Eye (tissue), 1 donor: ENCODE measurements at places on chromosomes 4 and X.

DNA sequence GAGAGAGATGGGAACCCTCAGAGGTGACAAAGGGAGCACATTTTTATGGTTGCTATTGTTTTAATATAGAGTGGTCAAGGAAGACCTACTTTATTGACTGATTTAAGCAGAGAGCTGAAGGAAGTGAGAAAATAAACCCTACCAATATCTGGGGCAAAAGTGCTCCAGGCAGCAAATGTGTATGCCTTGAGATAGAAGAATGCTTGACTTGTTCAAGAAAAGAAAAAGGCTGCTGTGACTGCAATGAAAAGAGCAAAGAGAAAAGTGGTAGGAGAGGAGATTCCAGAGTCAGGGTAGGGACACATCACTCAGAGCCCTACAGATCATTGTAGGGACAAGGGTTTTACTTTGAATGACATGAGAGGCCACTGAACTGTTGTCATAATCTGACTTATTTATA lies 26.0 kb downstream of the STAP1 start:
- DNase-seq = no peak

DNA sequence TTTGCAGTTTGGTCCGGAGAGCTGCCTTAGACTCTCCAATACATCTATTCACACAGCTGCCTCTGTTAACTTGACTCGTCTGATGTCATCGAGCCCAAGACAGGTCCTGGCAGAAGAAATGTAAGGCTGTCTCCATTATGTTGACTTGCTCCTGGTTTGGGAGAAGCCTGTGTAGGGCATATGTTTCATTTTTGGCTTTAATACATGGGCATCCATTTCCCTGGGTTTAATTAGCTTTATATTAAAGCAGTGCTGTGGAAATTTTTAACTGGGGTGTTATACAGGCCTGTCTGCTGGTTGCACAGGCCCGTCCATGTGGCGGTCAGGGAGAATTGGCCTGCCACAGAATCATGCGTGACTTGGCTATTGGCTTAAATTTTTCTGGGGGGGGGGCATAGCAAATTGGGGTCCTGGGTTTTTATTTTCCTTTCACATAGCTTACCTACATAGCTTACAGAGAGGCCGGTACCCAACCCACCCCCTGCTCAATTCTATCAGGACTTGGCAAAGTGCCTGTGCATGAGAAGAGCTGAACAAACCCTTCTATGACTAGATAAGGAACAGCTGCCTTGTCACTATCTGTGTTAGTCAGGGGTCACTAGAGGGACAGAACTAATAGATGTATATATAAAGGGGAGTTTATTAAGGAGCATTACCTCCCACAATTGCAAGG lies 123.5 kb upstream of the WDR1 start:
- DNase-seq = peak; percentile 8

DNA sequence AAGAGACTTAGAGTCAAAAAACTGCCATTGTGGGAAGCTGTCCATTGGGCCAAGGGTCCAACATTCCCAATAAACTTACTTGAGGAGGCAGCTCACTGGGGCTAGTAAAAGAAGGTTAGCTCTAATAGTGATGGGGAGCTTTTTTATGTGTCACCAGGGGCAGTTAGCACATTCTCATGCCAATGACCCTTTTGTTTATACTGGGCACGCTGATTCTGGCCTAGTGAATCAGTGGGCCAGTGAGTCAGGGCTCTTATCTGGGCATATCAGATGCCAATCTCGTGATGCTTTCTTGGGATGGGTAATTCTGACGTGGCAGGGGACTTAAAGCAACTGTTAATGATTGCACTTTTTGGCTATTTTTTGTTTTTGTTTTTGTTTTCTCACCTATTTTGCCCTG lies 27.8 kb downstream of the TCEAL1 start:
- no peak for DNase-seq

GRCh38 chr4:74451214-74451661 lies 6.3 kb downstream of the AREG start:
- no peak for DNase-seq

DNA sequence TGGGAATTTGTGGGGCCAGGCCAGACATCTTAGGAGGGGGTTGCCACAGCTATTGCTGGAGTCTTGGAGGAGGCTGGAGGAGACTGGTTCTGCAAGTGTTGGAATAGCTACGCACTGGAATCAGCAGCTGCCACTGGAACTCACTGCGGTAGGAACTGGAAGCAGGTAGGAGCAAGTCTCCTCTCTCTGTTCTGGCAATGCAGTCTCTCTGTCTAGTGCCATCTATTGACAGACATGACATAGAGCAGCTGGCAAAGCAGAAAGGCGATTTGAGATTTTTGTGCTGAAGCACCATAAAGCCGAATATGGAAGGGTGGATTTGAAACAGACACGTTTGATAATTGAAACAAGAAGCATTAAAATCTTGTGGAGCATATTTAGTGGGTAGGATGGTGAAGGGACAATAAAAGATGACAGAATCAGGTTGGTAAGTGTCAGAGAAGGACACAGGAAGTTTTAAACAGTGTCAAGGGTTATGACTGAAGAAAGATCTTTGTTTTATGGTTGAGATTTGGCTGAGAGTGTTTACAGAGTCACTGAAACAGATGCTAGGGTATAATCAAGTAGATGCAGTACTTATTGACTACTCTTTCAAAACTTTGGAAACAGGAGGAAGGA lies 23.5 kb upstream of the SYNPO2 start:
- DNase-seq = peak; percentile 50

GRCh38 chr4:156971676-156972378 lies at the start of gene PDGFC:
Gene PDGFC (minus strand): TSS chr4:156971799. CDS start chr4:156970903, 896 bp downstream.
- peak; percentile 86 for DNase-seq

DNA sequence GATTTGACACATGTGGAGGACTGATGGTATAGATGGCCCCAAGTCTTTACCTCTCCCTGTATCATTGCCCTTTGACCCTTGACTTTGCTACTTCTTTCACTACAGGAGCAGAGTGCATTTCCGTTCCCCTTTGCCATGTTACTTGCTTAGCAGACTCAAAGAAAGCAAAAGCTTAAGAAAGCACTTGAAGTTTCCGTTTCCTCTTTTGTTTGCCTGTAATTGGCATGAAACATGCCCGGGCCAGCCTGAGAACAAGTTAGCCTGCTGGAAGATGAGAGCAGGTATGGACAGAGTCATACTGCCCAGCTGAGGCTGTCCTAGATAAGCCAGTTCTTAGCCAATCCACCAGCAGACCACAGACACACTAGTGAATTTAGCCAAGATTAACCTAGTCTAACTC lies 206.0 kb downstream of the BCOR start:
- DNase-seq = no peak

DNA sequence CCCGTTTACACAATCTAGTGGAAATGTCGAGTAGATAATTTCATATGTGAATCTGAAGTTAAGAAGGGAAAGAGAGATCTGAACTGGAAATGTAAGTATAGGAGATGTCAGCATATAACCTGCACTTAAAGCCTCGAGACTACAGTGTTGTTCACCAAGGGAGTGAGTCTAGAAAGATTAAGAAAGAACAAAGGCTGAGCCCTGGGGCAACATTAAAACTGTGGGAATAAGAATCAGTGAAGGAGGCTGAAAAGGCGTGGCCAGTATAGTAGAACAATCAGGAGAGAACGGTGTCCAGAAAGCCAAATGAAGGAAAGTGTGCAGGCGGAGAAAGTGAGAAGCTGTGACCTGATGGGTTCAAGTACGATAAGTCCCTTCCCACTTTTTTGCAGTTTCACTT lies 118.8 kb upstream of the TENM3 start:
- DNase-seq = no peak

GRCh38 chr4:48909697-48910096 lies 3.1 kb upstream of the OCIAD2 start:
- no peak for DNase-seq

DNA sequence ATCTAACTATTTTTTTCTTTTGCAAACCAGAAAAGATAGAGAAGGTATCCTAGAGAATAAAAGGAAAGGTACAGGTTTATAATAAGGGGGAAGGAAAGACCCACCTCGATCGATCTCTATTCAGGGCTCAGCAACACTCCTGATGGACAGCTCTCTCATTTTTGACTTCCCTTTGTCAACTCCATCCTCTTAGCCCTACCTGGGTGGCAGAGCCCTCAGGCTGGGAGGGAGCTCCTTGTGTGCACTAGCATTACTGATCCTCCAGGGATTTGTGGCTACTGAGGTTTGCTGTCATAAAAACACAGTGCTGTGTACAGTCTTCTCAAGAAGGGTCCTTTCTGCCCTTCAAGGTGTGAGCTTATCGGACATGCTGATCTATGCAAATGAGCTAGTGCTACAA lies 111.0 kb downstream of the MID1 start:
- DNase-seq = no peak

DNA sequence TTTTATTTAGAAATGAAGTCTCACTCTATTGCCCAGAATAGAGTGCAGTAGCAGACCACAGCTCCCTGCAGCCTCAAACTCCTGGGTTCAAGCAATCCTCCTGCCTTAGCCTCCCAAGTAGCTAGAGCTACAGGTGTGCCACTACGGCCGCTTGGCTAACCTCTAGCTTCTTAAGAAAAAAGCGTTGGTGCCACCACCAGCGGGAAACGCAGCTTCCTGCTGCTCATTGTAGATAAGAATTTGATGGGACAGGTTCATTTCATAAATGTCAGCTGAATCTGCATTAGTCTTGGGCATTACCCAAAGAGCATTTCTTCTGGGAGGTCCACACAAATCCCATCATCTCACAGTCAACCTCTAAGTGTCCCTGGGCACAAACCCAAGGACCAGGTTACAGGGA lies 33.2 kb upstream of the NAP1L5 start:
- DNase-seq = no peak

- DNase-seq = no peak
Observed at GRCh38 chrX:3449287-3449686, 102.8 kb upstream of the MXRA5 start.

DNA sequence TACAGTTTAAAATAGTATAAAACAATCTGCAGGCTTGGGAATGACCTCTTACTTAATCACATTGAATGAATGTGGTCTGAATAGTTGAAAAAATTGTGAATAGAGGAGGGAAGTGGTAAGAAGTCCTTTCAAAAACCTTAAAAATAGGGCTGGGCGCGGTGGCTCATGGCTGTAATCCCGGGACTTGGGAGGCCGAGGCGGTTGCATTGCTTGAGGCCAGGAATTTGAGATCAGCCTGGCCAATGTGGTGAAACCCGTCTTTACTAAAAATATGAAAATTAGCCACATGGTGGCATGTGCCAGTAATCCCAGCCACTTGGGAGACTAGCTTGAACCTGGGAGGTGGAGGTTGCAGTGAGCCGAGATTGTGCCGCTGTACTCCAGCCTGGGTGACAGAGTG lies 36.5 kb downstream of the HERC3 start:
- DNase-seq = no peak

DNA sequence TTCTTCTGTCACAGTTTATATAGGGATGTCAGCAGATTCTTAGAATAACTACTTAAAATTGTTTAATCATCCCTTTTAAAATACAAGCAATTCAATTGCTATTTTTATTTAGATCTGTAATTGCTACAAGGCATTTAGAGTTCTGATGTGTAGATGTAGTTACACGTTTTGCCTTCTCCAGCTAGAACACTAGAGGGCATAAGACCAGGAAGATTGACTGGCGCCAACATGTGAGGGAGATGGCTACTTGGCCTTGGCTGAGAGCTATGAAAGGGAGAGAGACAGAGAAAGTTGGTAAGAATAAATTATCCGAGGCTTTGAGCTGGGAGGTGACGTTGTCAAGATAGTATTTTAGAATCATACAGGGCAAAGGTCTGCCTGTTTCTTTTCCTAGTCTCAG lies 563.7 kb upstream of the PRKX start:
- no peak for DNase-seq

- no peak for DNase-seq
Observed at GRCh38 chr4:143921181-143921580, 15.8 kb upstream of the GYPE start.

DNA sequence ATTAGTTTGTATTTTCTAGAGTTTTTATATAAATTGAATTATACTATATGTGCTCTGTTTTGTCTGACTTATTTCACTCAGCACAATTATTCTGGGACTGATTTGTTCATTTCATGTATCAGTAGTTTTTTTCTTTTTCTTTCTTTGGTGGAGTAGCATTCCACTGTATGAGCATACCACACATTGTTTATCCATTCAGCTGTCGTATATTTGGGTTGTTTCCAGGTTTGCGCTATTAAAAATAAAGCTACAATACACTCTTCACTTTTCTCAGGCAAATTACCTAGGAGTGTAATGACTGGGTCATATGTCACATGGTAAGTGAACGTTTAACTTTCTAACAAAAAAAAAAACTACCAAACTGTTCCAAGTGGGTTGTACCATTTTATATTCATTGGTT lies 9.6 kb upstream of the OTUD4 start:
- DNase-seq = no peak

GRCh38 chr4:152460488-152460887 lies 75.4 kb downstream of the FBXW7 start:
- DNase-seq = no peak

DNA sequence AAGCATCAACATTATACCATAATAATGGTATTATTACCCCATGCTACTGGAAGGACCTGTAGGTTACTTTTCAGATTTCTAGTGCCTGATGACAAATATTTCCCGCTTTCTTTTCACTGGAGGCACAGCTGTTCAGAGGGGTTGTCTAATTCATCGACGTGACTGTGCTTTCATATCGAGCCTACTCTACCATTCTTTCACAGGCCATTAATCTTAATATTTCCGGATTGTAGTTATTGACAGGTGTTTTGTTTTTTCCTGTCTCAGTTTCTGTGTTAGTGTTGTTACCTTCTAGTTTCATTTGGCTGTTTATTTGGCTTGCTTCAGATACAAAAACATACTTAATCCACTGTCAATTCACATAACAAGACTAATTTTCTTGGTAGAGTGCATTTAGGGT lies 330.9 kb downstream of the SPOCK3 start:
- peak; percentile 24 for DNase-seq

GRCh38 chrX:47231167-47231566 lies 1.6 kb upstream of the USP11 start:
- DNase-seq = no peak

GRCh38 chr4:153792618-153793247 lies 3.9 kb upstream of the SFRP2 start:
- peak; percentile 90 for DNase-seq

DNA sequence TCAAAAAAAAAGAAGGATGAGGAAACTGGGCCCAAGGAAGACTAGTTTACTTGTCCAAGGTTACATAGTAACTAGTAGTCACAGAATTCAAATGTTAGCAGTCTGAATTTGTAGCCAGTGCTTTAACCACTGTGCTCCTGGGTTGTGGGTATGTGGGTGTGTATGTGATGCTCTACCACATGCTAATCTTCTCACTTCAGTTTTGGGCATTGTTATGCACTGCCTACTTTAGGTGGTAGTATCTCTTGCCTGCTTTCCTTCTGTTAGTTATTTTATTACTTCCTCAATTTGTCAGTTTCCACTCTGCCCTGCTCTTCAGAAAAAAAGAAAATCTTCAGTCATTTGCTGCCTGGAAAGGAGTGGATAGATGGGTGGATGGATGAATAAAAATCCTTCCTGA lies 219.2 kb downstream of the RPA4 start:
- no peak for DNase-seq

DNA sequence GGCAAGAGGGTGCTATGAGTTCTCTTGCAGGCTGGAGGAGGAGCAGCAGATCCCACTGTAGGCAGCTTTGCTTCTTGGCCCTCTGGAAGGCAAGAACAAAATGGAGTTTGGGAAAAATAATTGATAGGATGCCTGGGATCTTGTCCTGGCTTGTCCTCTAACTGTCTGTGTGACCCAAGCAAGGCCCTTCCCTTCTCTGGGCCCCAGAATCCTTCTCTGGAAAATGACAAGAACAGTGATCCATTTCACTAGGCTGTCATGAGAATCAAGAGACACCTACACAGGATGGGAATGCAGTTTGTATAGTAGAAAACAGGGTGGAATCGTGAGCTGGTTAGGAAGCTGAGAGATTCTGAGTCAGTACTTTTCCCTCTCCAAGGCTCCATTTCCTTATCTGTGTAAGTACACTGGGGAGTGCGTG lies 133.3 kb downstream of the PJA1 start:
- no peak for DNase-seq

GRCh38 chr4:21858971-21859370 lies 89.6 kb downstream of the KCNIP4 start:
- no peak for DNase-seq
